ENCODE measurements at places on chromosomes 2 and 18. TPM values are rescaled to one million over a fixed set of nuclear protein-coding genes. Genes with fewer than 3 reads are reported as not detected.

The CAPN14 gene
- total RNA-seq: 0.16 TPM

The KCNK3 gene
- under 0.01 TPM for total RNA-seq

The ARHGEF4 gene
- total RNA-seq: 2.2 TPM

The NGEF gene
- 11.2 TPM for total RNA-seq

The MROH2A gene
- total RNA-seq: not detected
